ENCODE measurements at places on chromosomes 5 and 9.
A peak's percentile ranks its signal among the peaks of the same experiment; 100 is the strongest.

DNA sequence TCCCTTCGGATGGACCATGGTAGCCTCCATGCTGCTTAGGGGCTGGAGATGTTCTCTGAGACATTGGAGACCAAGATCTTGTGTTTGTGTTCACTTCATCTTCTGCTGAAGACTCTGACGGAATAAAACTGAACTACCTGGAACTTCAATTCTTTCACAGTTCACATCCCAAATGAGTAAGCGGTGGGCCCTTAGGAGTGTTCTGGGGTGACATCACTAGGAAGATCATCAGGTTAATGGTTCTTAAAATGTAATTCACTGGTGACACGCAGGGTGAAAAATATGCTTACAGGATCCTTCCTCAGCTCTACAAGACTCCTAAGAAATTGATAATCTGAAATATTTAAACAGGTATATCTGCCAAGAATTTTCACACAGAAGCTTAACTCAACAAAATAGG is 561.5 kb downstream of the SEMA5A start:
- DNase-seq = no peak

DNA sequence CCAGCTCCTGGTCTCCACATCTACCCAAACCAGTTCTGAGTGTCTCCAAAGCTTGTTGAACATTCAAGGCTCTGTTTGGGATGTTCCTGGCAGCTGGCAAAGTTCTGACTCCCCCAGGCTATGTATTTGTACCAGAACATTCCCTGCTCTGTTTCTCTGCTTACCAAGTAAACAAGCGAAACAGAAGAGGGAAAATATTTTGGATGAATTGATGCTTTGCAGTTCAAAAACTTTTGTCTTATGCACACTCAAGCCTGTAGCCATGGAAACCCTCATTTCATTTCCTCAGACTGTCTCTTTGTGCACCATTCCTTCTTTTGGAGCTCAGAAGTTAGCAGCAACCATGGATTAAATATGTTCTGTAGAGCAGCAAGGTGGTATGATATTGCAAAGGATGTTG is 145.8 kb downstream of the ACTL7B start:
- DNase-seq = no peak

DNA sequence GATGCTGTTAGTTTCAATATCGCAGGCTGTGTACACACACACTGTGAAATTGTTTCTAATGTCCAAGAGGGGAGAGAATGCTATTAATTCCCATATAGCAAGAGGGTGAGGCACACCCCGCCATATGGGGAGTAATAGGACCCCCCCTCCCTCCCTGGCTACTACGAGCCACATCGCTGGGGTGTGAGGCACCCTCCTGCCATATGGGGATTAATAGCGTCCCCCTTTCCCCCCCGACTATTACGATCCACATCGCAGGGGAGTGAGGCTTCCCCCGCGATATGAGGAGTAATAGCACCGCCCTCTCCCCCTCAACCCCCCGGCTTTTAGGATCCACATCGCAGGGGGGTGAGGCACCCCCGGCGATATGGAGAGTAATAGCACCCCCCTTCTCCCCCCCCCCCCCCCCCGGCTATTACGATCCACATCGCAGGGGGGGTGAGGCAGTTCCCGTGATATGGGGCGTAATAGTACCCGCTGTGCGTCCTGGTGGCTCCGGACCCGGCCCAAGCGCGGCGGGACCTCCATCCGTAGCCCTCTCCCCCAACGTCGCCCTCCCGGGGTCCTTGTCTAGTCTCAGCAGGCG is 494 bp upstream of the STK32A start:
- no peak for DNase-seq

GRCh38 chr9:125436613-125437443 is 175.2 kb downstream of the GAPVD1 start:
- no peak for DNase-seq

- no peak for DNase-seq
These were observed 514.7 kb downstream of the MTRR start for GRCh38 chr5:8383616-8384015.

GRCh38 chr9:79023134-79023580 is 548.6 kb upstream of the TLE4 start:
- DNase-seq = no peak

- no peak for DNase-seq
These were observed 23.3 kb downstream of the SMIM23 start for GRCh38 chr5:171808951-171809350.

- peak; percentile 29 for DNase-seq
These were observed 30.8 kb downstream of the CD14 start for GRCh38 chr5:140602147-140602546.

DNA sequence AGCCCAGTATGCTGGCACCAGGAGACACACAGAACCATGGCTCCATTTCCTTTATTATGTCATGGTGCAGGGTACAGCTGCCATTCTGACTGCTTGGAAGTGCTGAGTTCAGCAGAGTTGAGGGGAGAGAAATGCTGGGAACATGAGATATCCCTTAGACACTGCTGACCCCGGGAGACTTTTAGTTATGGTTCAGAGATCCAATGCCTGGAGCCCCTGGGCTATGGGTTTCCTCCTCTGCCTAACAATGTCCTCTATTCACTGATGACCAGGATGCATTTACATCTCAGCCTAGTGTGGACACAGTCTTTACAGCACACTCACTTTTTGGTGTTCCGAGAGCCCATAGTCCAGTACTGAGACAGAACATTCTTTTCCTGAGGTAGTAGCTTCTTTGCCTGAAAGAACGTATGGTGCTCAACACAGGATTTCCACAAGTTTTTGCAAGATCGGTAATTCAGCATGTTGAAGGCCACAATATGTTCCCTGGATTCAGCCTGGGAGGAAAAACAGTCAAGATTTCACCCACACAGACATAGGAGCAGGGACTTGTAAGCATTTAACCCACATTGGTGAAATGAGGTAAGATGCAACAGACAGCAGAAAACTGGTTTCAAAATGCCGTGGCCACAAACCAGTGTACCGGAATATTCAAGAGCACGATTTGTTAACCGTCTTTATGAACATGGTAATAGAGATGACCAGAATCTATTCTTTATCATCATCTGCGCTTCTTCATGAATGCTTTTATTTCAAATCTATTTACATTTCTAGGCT is 71.3 kb downstream of the PTPN3 start:
- DNase-seq = no peak

DNA sequence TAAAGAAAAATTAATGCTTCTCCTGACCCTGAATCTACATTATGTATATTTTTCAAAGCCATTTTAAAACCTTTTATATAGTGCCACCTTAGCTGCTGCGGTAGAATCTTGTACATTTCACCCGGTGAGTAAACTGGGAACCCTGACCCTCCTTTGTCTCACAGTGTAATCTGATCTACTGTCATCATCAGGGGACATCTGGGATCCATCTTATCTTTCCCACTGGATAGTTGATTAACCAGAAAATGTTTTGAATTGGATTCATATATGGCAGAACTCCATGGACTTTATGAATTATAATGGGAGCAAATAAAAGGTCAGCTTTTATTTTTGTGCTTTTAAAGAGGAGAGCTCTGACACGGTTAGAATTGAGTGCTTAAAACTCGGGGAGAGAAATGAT is 95.0 kb downstream of the ADAMTSL1 start:
- DNase-seq = no peak

DNA sequence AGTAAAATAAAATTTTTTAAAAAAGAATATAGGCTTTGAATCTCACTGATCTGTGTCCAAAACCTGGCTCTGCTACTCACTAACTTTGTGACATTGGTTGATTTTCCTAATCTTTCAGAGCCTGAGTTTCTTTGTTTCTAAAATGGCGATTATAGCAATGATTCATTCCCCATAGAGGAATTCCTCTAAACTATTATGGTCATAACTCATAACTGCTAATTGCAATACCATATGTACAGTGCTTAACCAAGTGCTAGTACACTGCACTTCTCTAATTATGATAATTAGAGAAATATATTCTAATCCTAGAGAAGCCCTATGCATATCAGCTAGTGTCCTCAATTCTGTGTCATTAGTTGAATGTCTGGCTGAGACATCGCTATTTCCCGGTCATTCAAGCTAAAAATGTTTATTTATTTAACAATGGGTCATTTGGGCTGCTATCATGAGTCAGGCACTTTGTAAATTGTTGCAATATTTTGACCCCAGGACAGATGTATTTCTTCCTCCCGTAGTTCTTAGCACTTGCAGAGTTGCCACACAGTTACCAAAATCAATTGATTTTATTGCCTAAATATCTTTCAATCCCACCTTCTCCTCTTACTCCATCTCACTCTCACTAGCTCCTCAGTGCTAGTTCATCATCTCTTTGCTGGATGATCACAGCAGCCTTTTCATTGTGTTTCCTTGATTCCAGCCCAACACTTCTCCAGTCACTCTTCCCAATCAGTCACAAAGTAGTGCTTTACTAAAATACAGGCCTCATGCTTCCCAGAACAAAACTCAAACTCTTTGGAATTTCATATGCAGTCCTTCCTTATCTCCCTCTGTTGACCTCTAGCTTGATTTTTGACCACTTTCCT is 200.9 kb upstream of the PAPPA start:
- DNase-seq = no peak

DNA sequence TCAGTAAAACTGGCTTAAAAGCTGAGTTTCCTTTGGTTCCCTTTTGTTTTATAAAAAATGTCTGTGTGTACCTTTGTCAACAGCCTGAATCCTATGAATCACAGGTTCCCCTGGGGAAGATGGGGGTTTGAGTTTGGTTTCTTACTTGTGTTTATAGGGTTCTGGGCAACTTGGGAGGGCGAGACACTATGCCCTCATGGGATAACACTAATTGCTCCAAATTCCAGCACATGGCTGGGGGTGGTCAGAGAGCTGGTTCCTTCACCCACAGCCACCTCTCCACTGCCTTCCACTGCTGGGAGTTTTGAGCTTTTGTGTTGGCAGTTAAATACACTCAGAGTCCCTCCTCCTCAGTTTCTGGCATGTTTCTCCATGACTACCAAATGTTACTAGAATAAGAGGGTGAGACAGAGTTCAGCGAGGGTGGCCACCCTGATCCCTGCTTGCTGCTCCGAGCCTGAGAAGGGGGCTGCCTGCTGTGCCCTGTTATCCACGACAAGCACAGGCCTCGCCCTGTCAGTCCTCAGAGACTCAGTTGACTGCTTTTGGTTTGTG is 83.0 kb upstream of the EPB41L4B start:
- DNase-seq = no peak

DNA sequence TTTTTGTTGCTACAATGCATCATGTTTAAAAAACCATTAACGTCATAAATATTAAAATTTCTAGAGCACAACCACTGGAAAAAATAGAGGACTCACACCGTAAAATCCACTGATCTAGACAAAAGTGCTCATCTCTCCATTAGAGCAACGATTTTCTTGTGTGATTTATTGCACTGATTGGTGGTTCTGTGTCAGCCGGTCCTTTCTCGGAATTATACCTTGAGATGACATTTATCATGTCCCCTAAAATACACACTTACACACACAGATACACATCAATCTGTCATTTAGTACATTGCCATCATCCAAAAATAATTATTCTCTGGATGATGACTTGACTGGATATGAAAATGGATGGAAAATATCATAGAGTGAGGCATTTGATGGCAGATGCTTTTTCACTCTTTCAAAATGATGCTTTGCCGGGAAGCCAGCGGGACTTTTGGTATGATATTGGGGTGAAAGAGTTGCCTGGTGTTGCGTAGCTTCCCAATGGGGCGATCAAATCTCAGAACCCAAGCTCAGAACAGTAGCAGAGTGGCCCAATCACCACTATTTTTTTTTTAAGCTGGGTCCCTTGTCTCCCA is 226.6 kb downstream of the GAS1 start:
- no peak for DNase-seq

- DNase-seq = no peak
These were observed 48.9 kb downstream of the RASEF start for GRCh38 chr9:83013867-83014605.

- DNase-seq = no peak
These were observed 2.7 kb downstream of the MLLT3 start for GRCh38 chr9:20619487-20620200.

GRCh38 chr5:108531367-108532128 is 149.7 kb upstream of the FBXL17 start:
- DNase-seq = no peak

DNA sequence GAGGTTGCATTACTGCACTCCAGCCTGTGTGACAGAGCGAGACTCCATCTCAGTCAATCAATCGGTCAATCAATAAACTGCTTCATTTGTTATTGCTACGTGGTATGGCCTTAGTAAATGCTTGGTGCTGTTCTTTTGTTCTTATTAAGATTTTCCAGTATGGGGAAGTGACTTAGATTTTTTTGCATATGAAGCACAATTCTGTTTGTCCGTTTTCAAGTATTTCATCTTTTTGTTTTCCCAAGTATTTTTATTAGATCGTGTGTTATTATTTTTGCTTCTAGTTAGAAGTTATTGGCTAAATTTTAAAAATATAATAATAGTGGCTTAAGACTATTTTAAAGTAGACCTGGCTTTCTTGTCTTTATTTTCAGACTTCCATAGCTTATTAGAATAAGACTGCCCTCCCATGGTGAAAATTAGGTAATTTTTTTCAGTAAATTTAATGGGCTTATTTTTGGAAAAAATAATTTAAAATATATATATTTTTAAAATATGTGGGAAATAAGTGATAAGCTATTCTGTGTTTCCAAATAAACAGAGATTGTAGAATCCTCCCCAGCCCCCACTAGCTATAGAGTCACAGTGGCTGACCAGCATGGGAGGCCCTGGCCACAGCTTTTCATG is 14.7 kb upstream of the OMD start:
- DNase-seq = no peak

DNA sequence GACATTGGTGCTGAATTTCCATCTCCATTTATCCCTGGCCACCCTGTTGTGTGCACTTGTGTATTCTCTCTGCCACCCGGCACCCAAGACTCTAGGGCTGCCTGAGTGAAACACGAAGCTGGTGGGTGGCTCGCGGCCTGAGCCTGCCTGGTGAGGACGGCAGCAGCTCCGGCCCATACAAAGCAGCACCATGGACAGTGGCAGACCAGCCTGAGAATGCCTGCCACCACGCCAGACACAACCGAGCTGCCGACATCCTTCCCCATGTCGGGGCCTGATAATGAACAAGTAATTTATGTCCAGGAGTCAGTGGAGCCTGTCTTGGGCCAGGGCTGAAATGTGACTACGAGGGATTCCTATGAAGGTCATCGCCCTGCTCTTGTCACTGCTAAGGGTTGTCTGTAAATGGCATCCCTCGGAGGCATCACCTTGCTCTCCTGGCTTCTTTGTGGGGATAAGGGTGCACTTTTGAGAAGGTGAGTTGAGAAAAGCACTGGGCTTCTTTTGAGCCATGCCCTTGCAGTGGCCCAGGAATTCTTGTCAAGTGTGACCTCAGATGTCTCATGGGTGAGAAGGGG is 175.7 kb downstream of the MELK start:
- no peak for DNase-seq

GRCh38 chr5:12626556-12626955 is 722.3 kb upstream of the CTNND2 start:
- DNase-seq = no peak

DNA sequence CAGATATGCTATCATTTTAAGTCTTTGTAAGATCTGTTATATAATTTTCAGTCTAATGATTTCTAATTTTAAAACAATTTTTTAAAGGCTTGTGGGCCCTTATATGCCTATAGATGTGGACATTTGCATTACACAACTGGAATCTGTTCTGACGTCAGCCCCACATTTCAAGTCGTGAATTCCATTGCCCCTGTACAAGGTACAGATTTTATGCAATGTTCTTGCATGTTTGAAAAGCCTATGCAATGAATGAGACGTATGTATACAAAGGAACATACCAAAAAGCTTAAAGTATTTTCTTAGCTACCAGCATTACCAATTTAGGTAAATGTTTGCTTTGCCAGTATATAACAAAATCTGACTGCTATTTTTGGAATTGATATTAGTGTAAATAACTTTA is 77.2 kb downstream of the ITGA1 start:
- DNase-seq = no peak

GRCh38 chr5:151405334-151406160 is 41.9 kb upstream of the SLC36A1 start:
- DNase-seq = no peak

GRCh38 chr5:144028636-144029035 is 141.8 kb downstream of the YIPF5 start:
- DNase-seq = no peak
